ENCODE measurements at places on chromosomes 2 and 18. TPM values are rescaled to one million over a fixed set of nuclear protein-coding genes. Genes with fewer than 3 reads are reported as not detected.

RPE gene
- 54.3 TPM for total RNA-seq

RPIA gene
- 54.4 TPM for total RNA-seq

EFR3B gene
- total RNA-seq = 0.61 TPM

MTCL1 gene
- 0.59 TPM for total RNA-seq

FARSB gene
- 33.1 TPM for total RNA-seq

- H3K36me3 ChIP-seq = peaks cover 27% of the 10 kb centered on the region
- no peaks in the 10 kb centered on the region for H3K27me3 ChIP-seq
- H3K27ac ChIP-seq = no peak overlapping the region
These were observed 59.5 kb downstream of the PUM2 start for GRCh38 chr2:20291106-20291564.

- no peak overlapping the region for H3K27ac ChIP-seq
- no peaks in the 10 kb centered on the region for H3K27me3 ChIP-seq
- peaks cover 3% of the 10 kb centered on the region for H3K4me1 ChIP-seq
- H3K4me3 ChIP-seq = no peak overlapping the region
- no peak for DNase-seq
- no peaks in the 10 kb centered on the region for H3K36me3 ChIP-seq
These were observed 31.3 kb upstream of the SLC25A52 start for GRCh38 chr18:31791817-31792579.

- H3K36me3 ChIP-seq = no peaks in the 10 kb centered on the region
- peaks cover 6% of the 10 kb centered on the region for H3K27me3 ChIP-seq
- no peak overlapping the region for H3K27ac ChIP-seq
These were observed 287.5 kb upstream of the VRK2 start for GRCh38 chr2:57759131-57759530.

DNA sequence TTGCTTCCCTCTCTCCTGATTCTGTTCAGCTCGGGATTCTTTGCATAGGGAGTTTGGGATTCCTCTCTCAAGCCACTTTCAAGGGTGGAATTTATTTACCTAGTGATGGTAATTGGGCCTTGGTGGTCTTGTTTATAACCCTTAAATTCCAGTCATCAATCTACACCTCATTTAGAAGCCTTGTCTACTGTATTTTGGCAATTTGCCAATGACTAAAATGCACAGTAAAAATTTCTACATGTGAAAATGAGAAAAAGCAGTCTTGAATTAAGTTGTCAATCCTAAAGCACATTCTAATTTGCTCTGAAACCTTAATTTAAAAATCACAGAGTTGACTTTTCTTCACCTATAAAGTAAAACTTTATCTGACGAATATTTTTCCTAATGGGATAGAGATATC, 749.2 kb upstream of the CRIM1 start:
- no peak overlapping the region for H3K27ac ChIP-seq
- H3K4me3 ChIP-seq = no peak overlapping the region
- H3K27me3 ChIP-seq = no peaks in the 10 kb centered on the region
- H3K36me3 ChIP-seq = no peaks in the 10 kb centered on the region
- no peaks in the 10 kb centered on the region for H3K4me1 ChIP-seq

- peaks cover 68% of the 10 kb centered on the region for H3K36me3 ChIP-seq
- H3K4me1 ChIP-seq = peaks cover 90% of the 10 kb centered on the region
- H3K4me3 ChIP-seq = peak overlapping the region; percentile 9
- peak overlapping the region; percentile 79 for H3K27ac ChIP-seq
- DNase-seq = peak; percentile 83
These were observed 98.7 kb downstream of the BCL2 start for GRCh38 chr18:63220903-63221302.

DNA sequence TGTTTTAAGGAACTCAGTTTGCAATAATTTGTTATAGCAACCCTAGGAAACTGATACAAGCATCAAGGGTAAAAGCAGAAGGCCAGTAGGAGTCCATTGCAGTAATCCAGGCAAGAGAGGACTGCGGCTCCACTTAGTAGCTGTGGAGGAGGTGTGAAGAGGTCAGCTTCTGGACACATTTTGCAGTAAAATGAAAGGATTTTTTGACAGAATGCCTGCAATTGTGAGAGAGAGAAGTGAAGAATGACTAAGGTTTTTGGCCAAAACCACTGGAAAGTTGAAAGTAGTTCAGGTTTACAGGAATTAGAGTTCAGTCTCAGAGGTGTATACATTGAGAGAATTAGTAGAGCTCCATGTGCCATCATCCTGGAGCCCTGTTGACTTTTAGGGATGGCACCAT, 129.5 kb downstream of the RHBDD1 start:
- no peak for DNase-seq
- H3K27me3 ChIP-seq = no peaks in the 10 kb centered on the region
- H3K4me3 ChIP-seq = no peak overlapping the region
- no peak overlapping the region for H3K27ac ChIP-seq
- peaks cover 4% of the 10 kb centered on the region for H3K4me1 ChIP-seq

DNA sequence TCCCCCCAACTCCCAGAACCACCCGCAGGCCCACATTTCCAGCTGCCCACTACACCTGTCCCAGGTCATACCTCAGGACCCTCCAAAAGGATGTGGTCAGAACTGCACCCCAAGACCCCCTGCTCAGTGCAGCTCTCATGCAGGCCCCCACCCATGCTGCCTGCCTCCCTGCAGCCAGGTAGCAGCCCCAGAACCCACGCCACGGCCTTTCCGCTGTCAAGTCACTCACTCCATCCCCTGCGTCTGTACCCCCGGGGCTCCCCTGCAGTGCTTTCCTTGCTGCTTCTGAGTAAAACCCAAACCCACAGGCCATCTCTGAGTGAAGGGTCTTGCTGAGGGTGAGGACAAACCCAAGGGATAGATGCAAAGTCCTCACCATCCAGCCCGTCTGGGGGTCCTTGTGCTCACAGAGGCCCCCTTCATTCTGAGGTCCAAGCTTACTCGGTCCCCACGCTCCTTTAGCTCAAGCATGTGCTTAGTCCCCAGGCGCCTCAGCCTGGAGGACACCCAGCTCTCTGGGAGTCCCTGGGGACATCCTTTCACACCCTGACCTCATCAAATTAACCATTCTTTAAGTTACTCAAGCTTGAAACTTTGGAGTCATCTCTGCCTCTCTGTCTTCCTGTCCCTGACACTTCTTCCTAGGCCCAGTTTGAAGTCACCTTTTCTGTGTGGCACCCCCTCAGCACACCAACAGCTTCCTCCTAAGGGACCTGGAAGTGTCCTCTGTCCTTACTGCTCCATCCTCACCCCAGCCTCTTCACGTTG, 130.1 kb downstream of the SMAD7 start:
- no peaks in the 10 kb centered on the region for H3K27me3 ChIP-seq
- H3K4me3 ChIP-seq = no peak overlapping the region
- no peak overlapping the region for H3K27ac ChIP-seq
- peak; percentile 50 for DNase-seq
- peaks cover 6% of the 10 kb centered on the region for H3K36me3 ChIP-seq

DNA sequence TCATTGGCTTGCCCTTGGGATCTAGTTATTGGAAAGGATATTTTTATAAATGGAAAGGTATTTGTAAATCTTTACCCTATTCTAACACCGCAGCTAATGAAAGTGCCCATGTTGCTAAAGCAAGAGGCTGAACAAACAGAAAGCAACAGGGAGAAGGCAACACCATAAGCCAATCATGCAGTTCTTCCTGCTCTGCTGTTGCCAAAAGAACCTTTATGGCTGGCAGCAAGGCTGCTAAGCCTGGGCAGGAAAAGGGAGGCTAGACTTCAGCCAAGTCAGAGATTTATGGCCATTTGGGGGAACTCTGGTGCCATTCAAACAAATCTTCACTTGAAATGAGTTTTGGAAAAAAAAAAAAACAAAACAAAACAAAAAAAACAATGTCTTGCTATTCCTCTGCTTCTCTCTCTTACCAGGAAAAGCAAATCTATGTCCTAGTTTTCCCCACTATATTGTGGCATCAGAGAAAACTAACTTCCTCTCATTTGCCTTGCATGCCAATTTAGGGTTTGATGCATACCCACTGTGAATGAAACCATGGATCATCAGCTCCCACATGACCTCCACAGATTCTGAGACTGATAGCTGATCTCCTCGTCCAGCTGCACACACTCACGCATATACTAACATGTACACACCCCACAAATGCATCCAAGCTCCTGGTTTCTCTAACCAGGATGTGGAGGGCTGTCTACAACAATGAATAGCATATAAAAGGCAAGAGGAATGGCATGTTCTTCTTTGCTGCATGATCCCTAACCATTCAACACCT, 179.3 kb downstream of the C1D start:
- no peak for DNase-seq
- H3K27ac ChIP-seq = no peak overlapping the region
- no peaks in the 10 kb centered on the region for H3K4me1 ChIP-seq
- no peaks in the 10 kb centered on the region for H3K36me3 ChIP-seq

DNA sequence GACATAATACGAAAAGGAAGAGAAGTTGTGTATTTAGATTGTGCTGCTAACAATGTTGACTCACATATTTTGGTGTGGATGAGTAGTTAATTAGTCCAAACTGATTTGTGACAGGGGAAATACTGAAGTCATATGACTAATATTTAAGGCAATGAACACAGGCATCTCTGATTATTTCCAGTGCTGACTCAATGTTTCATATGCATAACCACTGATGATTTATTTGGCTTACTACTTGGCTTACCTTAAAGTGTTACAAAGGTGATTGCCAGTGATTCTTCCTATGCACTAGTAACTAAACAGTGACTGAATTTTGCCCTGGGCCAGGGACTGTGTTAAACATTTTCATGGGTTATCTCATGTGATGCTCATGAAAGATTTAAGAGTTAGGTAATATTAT, 722.6 kb downstream of the METTL4 start:
- no peaks in the 10 kb centered on the region for H3K27me3 ChIP-seq
- no peaks in the 10 kb centered on the region for H3K36me3 ChIP-seq
- H3K27ac ChIP-seq = no peak overlapping the region
- H3K4me3 ChIP-seq = no peak overlapping the region

- peaks cover 3% of the 10 kb centered on the region for H3K36me3 ChIP-seq
- H3K27ac ChIP-seq = peak overlapping the region; percentile 71
- peak; percentile 51 for DNase-seq
- H3K27me3 ChIP-seq = peaks cover 11% of the 10 kb centered on the region
- H3K4me3 ChIP-seq = peak overlapping the region; percentile 84
These were observed 558 bp downstream of the FBXO41 start for GRCh38 chr2:73283545-73284295.

DNA sequence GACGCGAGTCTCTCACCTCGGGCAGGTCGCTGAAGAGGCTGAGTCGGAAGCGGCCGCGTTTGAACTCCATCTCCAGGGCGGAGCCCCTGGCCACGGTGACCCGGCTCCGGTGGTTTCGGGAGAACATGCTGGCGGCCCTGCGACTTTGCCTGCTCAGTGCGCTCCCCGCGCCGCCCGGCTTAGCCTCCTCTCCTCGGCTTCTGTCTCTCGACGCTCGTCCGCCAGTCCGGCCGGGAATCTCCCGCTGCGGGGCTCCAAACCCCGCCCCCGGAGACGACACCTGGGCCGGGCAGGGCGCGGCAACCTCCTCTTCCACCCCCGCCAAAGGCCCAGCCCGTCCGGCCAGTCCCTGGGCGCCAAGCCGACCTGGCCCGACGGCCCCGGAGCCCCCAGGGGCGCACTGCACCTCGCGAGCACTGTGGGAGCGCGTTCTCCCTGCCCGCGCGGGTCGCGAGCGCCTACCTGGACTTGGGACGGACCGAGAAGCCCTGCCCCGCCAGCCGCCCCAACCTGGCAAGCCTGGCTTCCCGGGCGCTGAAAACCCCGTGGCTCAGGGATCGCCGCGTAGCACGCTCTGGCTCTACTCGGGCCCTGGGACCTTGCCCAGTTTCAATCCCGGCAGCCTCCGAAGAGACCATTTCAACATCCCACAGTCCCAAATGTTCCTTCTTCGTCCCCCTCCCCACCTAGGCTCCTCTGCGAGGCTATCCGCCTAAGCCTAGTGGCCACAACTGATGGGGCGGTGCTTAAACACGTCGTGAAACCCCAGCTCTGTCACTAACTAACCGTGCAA, at the start of gene RTKN:
Gene RTKN, minus strand, starts transcription at position 248 of the 793 bp plus-strand sequence. Its CDS starts 121 bp downstream, at position 127.
- no peaks in the 10 kb centered on the region for H3K36me3 ChIP-seq
- H3K4me3 ChIP-seq = peak within 1 kb of the TSS; percentile 50
- DNase-seq = no peak

GRCh38 chr2:216777637-216778273, 82.1 kb downstream of the TNP1 start:
- H3K27me3 ChIP-seq = peaks cover 5% of the 10 kb centered on the region
- H3K4me1 ChIP-seq = no peaks in the 10 kb centered on the region
- peak; percentile 54 for DNase-seq

GRCh38 chr2:131125195-131125757, 20.1 kb downstream of the PLEKHB2 start:
- peaks cover 64% of the 10 kb centered on the region for H3K36me3 ChIP-seq
- no peak overlapping the region for H3K27ac ChIP-seq
- DNase-seq = no peak
- H3K27me3 ChIP-seq = no peaks in the 10 kb centered on the region

- no peak overlapping the region for H3K27ac ChIP-seq
- no peaks in the 10 kb centered on the region for H3K4me1 ChIP-seq
- no peaks in the 10 kb centered on the region for H3K36me3 ChIP-seq
- no peak overlapping the region for H3K4me3 ChIP-seq
- no peak for DNase-seq
These were observed 162.7 kb upstream of the ETAA1 start for GRCh38 chr2:67234440-67234839.

- H3K4me1 ChIP-seq = peaks cover 15% of the 10 kb centered on the region
- H3K4me3 ChIP-seq = no peak overlapping the region
- no peak overlapping the region for H3K27ac ChIP-seq
- DNase-seq = no peak
- peaks cover 4% of the 10 kb centered on the region for H3K27me3 ChIP-seq
- no peaks in the 10 kb centered on the region for H3K36me3 ChIP-seq
These were observed 448.3 kb upstream of the SLC14A2 start for GRCh38 chr18:45166836-45167551.

GRCh38 chr2:878245-878930, 72.3 kb upstream of the SNTG2 start:
- DNase-seq = peak; percentile 15
- no peak overlapping the region for H3K27ac ChIP-seq
- H3K36me3 ChIP-seq = no peaks in the 10 kb centered on the region
- no peaks in the 10 kb centered on the region for H3K4me1 ChIP-seq
- no peak overlapping the region for H3K4me3 ChIP-seq

- H3K4me1 ChIP-seq = peaks cover 4% of the 10 kb centered on the region
- DNase-seq = no peak
- peak overlapping the region; percentile 21 for H3K4me3 ChIP-seq
These were observed 1.5 kb downstream of the HES6 start for GRCh38 chr2:238238311-238238765.

DNA sequence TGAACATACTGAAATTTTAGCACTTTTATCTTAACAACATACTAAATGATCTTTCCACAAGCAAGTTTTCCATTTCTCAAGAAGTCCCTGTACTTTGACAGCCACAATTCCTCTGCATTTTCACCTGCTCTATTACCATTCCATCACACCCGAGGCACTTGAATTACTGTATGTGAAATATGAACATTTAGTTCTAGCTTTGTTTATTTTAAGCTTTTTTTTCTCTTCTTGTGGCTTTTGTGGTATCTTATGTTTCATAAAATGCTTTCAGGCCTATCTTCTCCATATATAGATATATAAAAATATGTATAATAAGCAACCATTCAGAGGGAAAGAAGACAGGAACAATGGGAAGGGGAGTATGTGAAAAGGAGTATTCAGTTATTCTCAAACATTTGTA, 693.9 kb downstream of the SATB2 start:
- H3K27ac ChIP-seq = no peak overlapping the region
- no peak for DNase-seq
- no peaks in the 10 kb centered on the region for H3K36me3 ChIP-seq
- no peak overlapping the region for H3K4me3 ChIP-seq
- H3K4me1 ChIP-seq = no peaks in the 10 kb centered on the region
- no peaks in the 10 kb centered on the region for H3K27me3 ChIP-seq

GRCh38 chr2:211132573-211132972, 576.2 kb downstream of the CPS1 start:
- H3K27me3 ChIP-seq = no peaks in the 10 kb centered on the region
- H3K27ac ChIP-seq = no peak overlapping the region
- no peak overlapping the region for H3K4me3 ChIP-seq
- no peaks in the 10 kb centered on the region for H3K4me1 ChIP-seq
- no peak for DNase-seq

All from activated CD8-positive, alpha-beta memory T cell treated with anti-CD3 and anti-CD28 coated beads, Interleukin-2, amount 10 ng/mL, durations not matched to agents 7 days and 5 days (primary cell).